NCI-H1092 (cell line): ENCODE measurements at places on chromosomes 6 and 20.

GRCh38 chr6:147441751-147442150 is 66.7 kb upstream of the SAMD5 start:
- no peak for DNase-seq

GRCh38 chr20:3871550-3872265 is 17.5 kb upstream of the PANK2 start:
- DNase-seq = no peak

GRCh38 chr6:13005994-13006393 is 289.4 kb downstream of the PHACTR1 start:
- peak; percentile 12 for DNase-seq

DNA sequence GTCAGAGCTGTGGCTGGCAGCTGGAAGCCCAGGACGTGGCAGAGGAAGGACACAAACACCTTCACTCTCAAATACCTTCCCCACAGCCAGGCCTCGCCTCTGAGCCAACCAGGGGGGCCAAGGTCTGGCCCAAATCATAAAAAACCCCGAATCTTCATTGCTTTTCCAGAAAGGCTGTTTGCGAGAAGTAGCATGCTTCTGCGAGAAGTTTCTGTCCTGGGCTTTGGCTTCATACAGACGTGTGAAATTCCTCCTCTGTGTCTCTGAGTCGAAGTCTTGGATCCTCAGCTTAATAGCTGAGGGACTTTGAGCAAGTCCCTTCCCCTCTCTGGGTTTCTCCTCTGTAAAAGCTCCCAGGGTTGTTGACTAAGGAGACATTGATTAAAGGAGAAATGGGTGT is 63.0 kb downstream of the CHMP4B start:
- DNase-seq = no peak

DNA sequence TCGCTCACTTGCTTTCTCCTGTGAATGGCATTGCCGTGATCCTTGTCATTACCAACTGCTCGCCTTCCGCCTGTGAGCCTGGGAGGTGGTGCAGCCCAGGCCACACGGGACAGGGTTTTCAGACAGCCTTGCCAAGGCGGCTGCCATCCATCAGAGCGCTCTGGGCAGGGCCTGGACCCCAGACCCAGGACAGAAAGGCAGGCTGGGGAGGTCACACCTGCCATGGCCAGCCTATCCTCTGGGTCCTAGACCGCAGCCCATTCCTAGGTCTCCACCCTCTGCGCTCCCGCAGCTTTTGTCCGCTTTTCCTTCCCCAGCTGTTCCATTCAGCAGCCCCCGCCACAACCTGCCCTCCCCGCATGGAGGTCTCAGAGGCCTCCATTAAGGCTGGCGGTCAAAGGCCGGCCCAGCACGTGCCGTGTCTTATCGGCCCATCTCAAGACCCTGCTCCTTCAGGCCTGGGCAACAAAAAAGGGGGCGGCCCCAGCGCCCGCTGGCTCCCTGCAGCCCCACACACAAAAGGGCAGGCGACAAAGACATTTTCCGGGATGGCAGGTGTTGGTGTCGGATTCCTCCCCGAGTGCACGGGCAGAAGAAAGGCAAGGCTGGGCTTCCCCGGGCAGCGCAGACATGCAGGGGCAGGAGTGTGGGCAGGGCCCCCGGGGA is 28.1 kb downstream of the INSM1 start:
- peak; percentile 64 for DNase-seq

DNA sequence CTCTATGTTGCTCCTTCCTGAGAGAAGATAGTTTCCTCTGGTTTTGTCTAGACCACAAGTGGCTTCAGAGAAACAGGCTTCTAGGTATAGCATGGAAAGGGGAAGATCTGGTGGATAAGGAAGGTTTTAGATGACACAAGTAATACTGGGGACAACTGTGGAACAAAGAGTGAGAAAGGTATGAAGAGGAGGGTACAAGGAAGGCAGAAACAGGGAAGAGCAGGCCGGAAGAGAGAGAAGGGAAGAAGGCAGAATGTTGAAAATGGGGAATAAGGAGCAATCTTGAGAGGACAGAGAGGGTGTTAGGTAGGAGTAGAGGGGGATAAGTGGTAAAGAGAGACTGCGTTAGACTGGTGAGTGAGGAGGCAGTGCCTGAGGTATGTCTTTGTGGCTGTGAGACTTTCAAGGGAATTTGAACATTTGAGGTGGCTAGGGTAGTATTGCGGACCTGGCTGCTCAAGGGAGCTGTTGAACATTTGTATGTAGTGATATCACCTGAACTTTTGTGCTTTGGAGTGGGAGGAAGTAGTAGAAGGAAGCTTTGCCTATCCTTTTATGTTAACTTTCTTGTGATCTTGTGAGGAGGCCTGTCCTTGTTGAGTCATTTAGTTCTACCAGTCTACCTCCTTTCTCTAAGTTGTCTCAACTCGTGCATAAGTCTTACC is 69.5 kb downstream of the FOXO3 start:
- no peak for DNase-seq

GRCh38 chr6:156977527-156978291 is 200.5 kb downstream of the ARID1B start:
- peak; percentile 43 for DNase-seq

DNA sequence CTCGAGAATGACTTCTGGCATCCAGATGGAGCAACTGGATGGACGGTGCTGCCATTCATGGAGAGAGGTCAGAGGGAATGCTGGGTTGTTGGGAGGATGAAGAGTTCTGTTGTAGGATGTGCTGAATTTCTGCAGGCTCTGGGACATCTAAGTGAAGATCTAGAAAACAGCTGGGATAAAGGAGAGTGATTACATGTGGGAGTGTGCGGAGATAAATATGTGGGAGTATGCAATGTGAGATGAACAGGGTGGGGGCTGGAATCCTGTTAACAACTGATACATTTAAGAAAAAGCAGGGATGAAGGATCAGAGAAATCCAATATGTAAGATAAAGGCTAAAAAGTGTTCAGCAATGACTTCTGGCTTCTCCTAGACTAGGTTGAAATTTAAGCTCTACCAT is 43.1 kb downstream of the FAXC start:
- no peak for DNase-seq

- no peak for DNase-seq
Measured at GRCh38 chr6:49607391-49607982, 29.2 kb downstream of the RHAG start.

GRCh38 chr6:160132776-160133338 is 11.2 kb downstream of the SLC22A1 start:
- DNase-seq = no peak

DNA sequence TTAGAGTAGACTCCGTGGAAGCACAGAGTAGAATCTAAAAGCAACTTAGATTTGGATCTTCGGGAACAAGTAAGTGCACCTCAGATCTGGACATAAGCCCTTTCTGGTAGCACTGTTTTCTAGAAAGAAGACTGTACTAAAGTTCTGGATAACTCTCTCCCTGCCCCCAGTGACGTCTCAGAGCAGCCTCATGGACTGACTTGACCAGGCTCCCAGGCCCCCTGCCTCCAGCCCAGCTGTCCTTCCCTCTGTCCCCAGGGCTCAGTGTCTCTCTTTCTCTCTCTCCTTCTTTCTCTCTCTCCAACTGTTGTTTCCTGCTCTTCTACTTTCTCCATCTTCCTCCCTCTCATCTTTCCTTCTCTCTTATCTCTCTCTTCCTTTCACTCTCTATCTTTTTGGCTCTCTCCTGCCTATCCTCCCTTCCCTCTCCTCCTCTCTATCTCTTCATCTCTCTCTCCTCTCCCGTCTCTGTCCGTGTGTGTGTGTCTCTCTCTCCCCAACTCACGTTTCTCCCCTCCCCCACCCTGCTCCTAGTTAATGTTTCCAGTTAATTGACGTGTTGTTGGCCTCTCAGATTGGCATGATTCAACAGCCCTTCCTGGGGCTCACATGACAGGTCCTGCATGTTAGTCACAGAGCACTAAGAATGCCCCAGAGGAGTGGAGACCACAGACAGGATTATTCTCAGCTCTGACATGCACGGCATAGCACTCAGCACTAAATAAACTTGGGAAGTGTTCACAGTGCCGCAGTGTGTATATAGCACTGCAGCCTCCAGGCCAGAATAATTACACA is 180.4 kb upstream of the FOXQ1 start:
- DNase-seq = no peak
